ENCODE measurements at places on chromosomes 2 and 18.

- peak; percentile 91 for DNase-seq
These were observed 91.6 kb downstream of the TMX3 start for GRCh38 chr18:68623342-68623741.

GRCh38 chr18:50287028-50287440 is 458 bp downstream of the CXXC1 start:
- DNase-seq, result no peak

DNA sequence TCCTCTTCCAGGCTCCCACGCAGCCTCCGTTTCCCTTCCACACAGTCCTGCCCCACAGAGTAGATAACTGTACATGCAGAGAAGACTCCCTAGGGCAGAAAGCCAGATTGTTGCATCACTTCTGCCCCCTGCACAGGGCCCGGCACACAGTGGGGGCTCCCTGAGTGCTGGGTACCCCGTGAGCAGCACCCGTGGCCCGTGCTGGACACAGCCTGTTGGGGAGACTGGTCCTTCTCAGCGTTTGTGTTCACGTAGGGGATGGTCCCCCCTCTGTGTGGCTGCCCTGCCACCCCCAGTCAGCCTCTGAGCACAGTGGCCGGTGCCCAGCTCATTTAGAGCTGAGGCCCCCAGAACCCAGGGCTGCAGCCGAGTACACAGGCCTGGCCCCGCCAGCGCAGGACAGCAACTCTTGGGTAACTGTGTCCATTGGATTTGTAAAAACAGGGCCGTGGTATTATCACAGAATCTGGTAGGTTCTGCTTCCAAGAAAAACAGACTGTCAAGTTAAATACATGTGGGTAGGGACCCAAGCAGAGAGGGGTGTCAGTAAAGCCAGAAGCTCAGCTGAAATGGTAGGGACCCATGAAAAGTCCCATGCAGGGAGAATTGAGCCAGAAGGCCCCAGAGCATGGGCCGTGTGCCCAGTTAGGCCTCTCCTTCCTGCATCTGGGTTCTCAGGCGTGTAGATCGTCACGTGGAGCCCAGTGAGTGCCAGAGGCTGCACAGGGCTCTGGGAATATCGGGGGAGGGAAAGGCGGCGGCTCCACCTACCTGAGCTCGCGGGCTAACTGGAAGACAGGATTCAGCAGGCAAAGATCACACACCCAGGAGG is 257.3 kb downstream of the ATAD2B start:
- DNase-seq, result peak; percentile 56

DNA sequence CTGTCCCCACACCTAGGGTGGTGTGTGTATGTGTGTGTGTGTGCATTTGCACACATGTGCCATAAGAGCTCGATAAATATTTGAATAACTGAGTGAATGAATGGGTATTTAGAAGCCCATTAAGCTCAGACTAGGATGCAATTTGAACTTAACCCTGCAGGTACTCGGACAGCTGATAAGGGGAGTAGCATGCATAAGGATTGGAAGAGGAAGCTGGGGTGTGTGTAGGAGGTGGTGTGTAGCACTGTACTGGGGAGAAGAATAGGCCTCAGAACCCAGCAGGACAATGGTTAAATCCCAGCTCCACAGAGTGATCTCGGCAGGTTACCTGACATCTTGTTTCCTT is 1.8 kb upstream of the KCNF1 start:
- no peak for DNase-seq

GRCh38 chr18:4854671-4855070 is 342.4 kb downstream of the AKAIN1 start:
- DNase-seq, result no peak

DNA sequence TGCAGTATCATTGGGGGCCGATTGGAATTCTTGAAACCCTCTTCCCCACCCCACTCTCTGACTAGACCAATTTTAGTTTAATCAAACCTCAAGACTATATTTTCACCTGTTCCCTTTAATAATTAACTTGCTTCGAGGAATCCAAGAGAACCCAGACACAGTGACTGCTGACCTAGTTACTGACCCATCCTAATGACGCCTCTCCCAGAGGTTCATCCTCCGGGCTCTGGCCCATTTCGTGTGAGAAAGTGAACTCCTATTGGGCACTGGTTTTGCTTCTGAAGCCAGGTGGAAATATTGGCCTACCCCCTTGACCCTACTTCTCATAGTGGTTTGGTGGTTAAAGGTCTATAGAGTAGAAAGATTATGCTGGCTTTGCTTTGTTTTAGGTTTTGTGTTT is 39.9 kb downstream of the RPL37A start:
- DNase-seq, result no peak

DNA sequence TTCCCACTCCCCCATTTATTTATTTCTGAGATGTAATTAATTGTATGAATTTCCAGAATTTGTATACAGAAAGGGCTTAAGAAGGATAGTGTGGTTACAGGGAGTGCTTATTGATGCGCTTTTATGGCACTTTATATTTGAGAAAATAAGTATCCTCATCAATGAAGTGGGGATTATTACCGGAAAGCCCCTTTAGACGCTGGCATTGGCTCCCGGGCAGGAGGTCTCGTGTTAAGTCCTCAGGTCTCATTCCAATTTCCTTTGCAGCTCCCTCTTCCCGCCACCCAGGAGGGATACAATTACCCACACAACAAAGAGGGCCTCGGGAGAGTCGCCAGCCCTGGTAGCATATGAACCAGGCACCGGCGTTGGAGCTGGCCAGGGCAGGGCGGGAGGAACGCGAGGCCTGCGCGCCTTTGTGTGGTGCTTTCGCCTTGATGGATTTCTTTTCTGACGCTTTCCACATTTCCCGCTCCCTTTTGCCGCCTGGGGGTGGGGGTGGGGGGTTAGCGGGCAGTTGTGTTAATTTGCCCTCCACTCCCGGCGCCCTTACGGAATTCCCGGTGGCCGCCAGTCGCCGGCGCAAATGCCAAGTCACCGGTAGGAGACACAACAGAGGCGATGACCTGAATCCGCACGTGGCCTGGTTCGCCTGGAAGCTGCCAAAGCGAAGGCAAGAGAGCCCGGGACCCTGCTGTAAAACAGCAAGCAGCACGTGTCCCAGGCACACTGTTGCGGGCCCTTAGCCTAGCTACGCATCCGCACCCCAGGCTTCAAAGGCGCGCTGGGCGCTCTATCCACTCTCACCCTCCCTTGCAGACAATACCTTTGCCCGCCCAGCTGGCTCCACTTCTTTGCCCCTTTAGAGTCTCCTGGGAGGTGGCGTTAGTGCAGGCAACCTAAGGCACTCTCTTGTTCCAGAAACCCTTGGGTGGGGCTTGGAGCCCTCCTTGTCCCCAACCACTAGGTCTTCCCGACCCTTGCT is 3.3 kb downstream of the GAD1 start:
- DNase-seq, result no peak

Data from choroid plexus epithelial cell (primary cell).